ENCODE measurements at places on chromosomes 1 and 21.

DNA sequence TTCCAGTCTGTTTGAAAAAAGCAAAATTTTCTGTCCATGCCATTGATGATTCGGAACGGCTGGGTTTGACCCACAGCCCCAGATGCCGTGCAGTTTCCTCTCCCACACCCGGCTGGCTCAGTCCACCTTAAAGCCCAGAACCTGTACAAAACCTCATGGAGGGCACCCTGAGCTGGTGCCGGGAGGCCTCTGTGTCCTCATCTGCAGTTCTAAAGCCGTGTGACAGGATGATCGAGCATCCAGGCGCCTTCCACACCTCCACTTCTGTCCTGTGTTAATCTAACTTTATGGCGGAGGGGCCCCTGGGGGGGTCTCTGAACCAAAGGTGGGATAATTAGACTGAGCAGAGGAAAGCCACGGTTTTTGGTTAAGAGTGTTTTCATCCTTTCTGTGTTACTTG lies 49.6 kb downstream of the SLC37A1 start:
- DNase-seq = no peak

DNA sequence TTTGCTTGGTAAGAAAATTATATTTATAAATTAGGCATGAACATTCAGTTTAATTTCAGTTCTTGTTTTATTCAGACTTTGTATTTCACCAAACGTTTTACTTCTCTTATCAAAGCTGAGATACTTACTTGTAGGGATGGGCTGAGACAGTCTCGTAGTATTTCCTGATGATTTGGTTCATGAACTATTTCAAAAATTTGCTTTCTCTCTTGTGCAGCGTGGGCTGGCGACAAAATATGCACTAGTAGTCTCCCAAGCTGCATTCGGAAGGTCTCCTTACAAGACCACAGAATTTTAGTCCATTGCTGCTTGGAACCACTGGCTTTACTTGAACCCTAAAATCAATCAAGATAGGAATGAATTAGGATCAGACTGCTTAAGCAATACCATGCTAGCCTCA lies 91.7 kb upstream of the GNG4 start:
- DNase-seq = no peak

- no peak for DNase-seq
These were observed 369.8 kb upstream of the KAZN start for GRCh38 chr1:14228677-14229076.

DNA sequence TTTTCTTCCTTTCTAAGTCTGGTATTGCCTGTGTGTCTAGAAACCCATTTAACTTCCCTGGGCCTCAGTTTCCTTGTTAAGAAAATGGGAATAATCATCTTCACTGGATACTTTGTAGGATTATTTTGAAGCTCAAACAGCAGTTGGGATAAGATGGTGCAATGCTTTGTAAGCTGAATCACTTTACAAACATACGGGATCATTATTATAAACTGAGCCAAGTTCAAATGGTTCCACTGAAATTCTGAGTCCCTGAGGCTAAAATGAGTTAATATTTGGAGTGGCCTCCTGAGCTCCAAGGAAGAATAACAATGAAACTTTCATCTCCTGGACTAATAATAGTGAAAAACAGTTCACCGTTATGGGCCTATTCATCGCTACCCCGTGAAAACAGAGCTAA lies 388.0 kb downstream of the PLPP3 start:
- DNase-seq = no peak

DNA sequence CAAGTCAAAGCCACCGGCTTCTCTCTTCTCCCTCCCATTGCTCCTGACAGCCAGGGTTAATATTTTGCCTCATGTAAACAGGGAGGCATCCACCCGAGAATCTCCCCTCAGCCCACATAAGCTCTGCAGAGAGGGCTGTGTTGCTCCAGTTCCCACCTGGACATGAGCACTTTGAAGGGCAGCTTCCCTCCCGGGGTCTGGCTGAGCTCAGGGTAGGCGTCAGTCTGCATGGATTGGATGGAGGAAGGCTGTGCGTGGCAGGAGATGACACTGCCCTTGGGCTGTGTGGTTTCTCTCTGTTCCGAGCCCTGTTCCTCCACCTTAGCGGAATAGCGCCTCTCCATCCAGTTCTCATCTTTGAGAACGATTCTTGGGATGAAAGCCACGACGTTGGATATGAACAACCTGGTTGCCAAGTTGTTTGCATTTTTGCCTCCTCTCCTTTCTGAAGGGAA lies 53.7 kb upstream of the ETS2 start:
- DNase-seq = no peak

- no peak for DNase-seq
These were observed 841.6 kb upstream of the TMPRSS15 start for GRCh38 chr21:19245188-19245580.

DNA sequence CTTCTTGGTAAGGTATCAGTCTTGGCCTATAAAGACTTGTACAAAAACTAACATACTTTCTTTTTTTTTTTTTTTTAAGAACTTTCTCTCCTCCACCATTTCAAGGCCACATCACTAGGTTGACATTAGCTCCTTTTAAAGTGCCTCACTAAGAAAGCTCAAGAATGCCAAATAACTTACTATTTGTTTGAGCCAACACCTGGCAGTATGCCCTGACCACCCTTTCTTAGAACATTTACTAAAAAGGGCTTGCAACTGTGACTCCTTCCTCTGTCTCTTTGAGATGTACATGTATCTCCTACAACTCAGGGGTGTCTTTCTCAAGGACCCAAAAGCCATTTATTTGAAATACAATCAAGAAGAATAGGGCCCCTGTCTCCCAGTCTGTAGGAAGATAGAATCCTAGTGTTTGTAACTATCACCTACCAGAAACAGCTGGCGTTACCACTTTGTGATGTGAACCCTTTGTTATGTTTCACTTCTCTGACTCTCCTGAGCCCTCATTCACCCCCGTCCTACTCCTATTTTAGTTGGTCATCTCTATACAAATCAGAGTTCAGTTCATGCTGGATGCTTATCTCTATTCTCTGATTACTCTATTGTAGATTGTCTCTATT lies 12.2 kb upstream of the SAMD13 start:
- DNase-seq = no peak

GRCh38 chr1:111214884-111215283 lies 12.6 kb upstream of the CHI3L2 start:
- DNase-seq = no peak

- no peak for DNase-seq
These were observed 26.4 kb downstream of the LRRC8B start for GRCh38 chr1:89550995-89551394.

- no peak for DNase-seq
These were observed 44.9 kb upstream of the SCMH1 start for GRCh38 chr1:41286992-41287391.

- DNase-seq = no peak
These were observed 13.0 kb downstream of the RCC1 start for GRCh38 chr1:28518745-28519341.

DNA sequence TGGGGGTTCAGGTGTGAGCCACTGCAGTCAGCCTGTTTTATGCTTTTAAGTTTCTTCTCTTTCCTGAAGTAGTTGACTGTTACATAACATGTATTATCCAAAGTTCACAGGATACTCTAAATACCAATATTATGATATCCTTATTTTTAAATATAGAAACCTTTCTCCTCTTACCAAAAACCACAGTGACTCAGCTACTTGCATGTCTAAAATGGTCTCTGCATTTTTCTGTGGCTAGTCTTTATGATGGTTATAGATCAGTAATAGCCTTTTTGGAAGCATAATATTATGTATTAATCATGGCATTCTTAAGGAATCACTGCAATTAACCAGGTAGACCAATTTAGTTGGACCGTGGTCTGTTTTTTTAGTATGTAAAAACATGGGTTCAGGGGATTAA lies 210.8 kb upstream of the CACYBP start:
- no peak for DNase-seq

DNA sequence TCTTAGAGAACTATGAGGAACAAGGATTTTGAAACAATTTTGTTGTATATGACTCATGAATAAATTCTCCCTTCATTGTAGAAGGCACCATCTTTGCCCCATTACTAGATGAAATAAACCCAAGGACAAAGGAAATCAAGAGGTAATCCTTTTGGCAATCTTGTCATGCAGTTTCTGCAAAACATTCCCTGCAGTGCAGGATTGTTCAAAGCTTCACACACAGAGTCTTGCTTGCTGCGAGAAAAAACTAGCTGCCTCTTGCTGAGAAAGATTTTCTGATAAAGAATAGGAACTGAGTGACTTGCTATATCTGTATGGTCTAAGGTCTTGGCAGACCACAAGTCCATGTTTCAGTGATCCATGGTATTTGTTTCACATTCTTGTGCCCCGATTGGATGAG lies 657.4 kb upstream of the ADGRL4 start:
- no peak for DNase-seq

DNA sequence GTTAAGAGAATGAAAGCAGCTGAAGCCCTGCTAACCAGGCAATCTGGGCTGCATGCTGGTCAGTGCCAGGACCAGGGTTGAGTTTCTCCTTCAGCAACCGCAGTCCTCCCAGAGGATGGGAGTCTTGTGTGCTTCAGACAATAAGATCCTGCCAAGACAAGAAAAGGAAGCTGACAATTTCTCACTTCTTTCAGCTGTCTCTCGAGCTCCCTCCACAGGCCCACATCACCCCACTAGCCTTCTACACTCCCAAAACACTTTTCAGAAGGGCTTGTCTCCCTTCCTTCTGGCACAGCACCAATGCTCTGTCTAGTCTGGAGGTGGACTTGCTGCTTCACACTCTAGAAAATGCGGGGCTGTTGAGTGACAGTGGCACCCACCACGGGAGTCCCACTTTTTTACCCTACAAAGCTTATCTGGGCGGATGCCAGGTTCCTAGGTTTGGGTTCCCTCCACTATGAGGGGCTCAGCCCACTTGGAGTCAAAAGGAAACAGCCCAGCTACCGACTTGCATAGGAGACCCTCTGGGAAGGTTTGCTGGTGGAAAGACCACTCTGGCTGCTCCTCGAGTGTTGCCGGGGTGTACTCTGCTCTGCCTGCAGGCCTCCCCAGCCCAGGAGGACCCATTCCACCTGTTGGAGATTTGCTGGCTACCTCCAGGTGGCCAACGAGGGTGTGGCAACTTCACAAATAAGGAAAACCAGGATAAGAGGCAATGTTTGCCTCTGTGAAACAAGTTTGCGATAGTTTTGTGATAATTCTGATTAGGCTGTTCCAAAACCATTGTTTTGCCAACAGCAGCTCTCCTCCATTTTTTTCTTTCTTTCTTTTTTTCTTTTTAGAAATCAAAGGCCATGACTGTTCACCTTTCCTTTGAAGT lies 68.9 kb downstream of the TENT5C start:
- DNase-seq = no peak

DNA sequence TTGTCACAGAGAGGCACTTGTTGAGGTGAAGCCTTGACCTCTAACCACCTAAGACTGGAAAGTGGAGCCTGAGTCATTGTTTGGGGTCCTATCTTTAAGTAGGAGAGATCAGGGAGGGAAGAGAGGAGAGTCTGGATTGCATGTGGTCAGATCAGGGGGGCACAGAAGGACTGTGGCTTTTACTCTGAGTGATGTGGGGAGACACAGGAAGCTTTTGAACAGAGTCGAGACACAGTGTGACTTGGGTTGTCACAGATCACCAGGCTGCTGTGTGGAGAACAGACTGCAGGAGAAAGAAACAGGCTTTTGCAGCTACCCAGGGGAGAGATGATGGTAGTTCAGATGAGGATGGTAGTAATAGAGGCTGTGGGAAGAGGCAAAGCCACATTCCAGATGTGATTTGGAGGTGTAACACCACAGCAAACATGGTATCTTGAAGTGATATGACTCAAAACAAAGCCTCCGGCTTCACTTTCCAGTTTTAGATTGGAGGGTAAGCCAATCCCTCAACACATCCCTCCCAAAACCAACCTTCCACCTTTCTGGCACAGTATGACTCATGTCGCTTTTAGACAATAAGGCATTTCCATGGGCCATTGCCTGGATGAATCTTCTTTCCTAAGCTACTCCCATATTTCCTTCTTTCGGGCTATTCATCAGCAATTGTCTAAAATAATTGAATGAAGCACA lies 125.8 kb upstream of the SLC44A3 start:
- no peak for DNase-seq

DNA sequence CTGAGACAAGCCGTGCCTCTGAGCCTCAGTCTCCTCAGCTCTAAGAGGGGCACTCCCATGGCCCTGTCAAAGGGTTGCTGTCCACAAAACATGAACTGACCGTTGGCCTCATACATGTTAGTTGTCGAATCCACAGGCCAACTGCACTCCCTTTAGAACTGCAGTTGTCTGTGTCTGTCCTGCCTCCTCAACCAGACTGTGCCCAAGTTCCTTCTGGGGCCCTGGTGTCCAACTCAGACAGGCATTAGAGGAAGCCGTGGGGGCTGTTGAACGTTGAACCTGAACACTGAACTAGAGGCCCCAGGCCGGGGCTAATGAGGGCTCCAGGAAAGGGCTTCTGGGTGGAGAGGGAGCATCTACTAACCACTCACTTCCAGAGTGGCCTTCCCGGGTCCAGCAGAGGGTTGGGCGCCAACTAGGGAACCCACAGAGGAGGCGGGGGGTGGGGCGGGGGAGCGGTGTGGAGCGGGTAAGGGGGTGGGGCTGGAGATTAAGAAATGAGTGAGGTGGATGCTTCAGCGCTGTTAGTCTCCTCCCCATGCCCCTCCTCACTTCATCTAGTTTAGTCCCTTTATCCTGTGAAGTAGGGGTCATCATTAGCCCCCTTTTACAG lies at the start of gene RAB42:
RAB42 (plus strand) TSS at position 558 of the 613 bp plus-strand sequence. CDS start 247 bp downstream, outside the sequence.
- DNase-seq = no peak

DNA sequence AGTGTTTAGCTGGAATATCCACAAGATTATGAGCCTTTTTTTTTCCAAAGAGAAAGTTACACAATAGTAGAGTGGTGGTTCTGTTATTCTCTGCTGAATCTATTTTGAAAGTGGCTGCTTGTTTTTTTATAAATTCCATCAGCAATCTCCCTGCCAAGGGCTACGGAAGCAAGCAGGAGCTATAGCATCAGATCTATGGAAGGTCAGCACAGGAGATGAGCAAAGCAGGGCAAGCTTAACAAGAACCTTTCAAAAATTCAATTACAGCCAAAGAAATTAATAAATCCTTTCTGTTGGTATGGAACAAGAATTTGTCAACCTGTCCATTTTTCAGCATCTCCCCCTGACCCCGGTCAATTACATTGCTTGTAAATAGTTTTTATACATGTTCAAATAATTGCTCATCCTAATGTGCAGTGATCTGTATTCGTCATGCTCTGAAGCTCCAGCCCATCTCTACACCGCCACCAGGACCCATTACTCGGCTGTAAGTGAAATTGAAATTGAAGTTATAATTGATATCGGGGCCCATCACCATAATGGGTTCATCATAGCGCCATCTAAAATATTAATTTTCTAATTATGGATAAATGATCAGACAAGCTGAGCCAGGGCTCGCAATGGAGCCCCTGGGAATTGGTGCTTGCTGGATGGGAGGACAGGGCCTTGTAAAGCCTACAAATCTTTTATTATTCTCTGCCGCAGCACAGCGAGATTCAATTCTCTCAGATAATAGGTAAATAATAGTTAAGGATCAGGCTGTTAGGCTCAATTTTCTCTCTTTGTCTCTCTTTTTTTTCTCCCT lies 215.1 kb downstream of the ATG4C start:
- DNase-seq = no peak

GRCh38 chr1:23741609-23742008 lies 1.7 kb upstream of the ELOA start:
- DNase-seq = no peak
